Right atrium auricular region (tissue), 2 donors: ENCODE measurements at places on chromosomes 3 and 15. TPM values are rescaled to one million over a fixed set of nuclear protein-coding genes. Genes with fewer than 3 reads are reported as not detected.

The GOLGA8H gene
- total RNA-seq: not detected

The GABRR3 gene
- not detected for total RNA-seq

The IL17RD gene
- total RNA-seq: 2.1 TPM

The TMOD3 gene
- total RNA-seq: 18.7 TPM
